ENCODE measurements at places on chromosomes 12 and 14.
A peak's percentile ranks its signal among the peaks of the same experiment; 100 is the strongest.

- no peak for DNase-seq
Observed at GRCh38 chr14:92883066-92883465, 39.9 kb upstream of the CHGA start.

DNA sequence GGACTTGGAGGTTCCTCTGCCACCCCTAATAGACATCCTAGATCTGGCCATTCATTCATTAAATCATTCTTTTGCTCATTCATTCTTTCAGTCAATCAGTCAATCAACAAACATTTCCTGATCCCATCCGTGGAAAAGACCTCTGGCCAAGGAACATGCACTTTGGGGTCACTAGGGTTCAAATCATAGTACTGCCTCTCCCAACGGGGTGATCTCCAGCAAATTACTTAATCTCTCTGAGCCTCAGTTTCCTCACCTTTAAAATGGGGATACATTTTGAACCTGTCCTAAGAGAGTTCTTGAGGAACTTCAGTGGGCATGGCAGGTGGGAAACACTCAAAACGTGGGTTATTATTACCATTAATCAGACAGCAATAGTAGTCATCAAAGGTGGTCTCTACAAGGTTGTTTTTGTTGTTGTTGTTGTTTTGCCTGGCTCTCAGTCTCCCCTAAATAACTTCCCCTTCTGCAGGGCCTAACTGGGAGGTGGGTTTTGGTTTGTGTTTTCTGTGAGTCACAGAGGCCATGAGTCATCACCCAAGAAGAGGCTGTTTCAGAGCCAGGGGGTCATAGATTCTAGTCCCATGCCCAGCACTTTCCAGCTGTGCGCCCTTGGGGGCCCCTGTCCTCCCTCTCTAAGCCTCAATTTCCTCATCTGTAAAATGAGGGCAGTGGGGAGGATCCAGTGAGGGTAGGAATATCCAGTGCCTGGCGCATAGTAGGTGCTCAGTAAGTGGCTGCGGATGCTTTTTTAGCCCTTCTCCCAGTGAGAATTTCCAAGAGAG is 16.9 kb upstream of the FAM222A start:
- DNase-seq, result peak; percentile 34

DNA sequence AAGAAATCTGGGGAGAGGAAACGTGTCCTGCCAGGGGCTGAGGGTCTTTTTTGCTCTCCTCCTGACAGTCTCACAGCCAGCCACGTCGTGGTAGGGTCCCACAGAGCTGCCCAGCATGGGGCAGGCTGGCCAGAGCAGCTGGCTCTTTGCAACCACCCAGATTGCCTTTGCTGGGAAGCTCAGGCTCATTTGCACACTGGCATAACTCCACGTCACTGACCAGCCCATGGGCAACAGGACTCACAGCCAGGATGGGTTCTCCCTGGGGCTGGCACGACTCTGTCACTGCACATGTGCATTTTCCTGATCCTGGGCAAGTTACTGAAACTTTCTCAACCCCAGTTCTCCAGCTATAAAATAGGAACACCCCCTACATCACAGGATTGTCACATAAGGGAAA is 242.2 kb downstream of the DPF3 start:
- no peak for DNase-seq

DNA sequence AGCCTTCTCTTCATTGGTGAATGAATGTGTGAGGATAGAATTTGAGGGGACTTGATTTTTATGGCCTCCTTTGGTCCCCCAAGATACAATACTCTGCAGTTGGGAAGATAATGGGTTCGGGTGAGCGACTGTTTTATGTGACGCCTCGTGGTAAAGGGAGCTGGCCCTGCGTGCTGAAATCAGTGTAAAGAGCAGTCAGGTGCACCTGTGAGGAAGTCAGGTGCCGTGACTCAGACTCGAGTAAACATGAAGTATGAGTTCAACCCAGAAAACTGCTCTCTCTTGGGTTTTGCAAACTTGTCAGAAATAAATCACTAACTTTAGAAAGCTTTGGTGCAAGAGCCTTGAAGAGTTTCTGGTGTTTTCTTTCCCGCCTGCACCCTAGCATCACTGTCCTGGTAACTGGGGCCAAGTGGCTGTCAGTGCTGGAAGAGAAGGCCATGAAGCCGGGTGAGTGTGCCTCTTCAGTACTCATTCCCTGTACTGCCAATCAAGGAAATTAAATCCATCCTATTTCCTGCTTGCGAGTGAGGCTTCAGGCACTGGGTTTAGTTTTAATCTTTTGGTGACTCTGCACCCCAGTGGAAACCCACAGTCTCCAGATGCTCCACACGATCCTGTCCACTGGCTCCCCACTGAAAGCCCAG is 59.2 kb downstream of the AACS start:
- DNase-seq, result no peak

DNA sequence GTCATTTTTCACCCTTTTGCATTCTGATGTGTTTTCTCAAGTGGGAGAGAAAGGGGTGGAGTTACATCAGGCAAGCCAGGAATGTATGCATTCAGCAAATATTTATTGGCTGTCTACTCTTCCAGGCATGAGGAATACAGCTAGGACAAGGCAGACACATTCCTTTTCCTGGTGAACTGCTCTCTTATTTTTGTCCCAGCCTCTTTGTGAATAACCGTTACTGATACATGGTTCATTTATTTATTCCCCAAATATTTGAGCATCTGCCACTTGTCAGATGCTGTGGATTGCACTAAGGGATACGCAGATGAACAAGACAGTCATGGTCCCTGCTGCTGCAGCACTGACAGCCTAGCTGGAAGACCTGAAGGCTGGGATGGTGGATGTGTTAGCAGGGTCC is 6.1 kb downstream of the PELI2 start:
- no peak for DNase-seq

- DNase-seq, result no peak
Observed at GRCh38 chr14:105167303-105168092, 1.1 kb downstream of the JAG2 start.

- DNase-seq, result no peak
Observed at GRCh38 chr12:128932521-128932920, 79.2 kb downstream of the GLT1D1 start.

DNA sequence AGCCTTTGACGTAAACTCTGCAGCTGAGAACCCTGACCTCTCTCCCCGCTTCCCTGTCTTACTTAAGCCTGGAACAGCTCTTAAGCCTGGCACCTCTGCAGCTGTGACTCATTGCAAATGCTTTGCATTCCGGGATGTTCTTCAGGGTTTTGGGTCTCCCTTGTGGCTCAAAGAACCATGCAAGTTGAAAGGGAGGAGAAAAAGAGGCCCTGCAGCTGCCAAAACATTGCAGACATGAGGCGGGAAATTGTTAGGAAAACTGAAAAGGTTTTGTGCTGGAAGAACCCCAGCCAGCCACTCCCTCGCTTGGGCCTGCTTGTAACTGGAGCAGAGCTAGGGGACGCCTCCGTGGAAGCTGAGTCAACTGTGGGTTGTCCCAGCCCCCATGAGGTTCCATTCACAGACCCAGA is 60.2 kb upstream of the FERMT2 start:
- DNase-seq, result peak; percentile 98

- DNase-seq, result peak; percentile 84
Observed at GRCh38 chr14:23154964-23155587, 28.4 kb downstream of the SLC7A8 start.

DNA sequence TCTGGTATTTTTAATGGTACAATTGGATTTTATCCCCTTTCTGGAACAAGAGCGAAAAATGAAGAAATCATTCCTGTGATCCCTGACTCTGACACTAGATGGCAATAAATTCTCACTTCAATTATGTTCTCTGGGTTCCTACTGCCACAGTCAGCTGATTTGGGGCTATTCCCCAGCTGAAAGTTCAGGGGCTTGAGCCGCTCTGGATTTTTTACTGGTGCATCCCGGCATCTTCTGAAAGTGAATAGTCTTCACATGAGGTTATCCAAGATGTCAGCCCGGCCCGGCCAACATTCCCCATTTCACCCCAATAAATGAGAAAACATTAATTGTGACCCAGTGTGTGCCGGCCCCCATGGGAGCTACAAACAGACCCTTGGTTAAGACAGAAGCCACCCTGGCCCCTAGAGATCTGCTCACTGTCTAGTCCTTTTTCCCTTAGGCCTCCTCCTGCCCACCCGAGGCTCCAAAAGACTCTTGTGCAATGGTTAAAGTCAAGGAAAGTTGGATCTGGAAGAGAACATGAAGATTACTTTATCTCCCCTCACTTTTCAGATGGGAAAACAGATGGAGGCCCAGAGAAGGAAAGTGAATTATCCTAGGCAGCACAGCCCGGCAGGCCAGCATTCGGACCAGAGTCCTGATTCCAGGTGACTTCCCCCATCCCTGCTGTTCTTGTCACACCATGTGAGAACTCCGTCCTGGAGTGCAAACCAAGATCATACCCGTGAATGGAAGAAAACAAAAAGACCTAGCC is 20.8 kb downstream of the CKAP4 start:
- peak; percentile 72 for DNase-seq

DNA sequence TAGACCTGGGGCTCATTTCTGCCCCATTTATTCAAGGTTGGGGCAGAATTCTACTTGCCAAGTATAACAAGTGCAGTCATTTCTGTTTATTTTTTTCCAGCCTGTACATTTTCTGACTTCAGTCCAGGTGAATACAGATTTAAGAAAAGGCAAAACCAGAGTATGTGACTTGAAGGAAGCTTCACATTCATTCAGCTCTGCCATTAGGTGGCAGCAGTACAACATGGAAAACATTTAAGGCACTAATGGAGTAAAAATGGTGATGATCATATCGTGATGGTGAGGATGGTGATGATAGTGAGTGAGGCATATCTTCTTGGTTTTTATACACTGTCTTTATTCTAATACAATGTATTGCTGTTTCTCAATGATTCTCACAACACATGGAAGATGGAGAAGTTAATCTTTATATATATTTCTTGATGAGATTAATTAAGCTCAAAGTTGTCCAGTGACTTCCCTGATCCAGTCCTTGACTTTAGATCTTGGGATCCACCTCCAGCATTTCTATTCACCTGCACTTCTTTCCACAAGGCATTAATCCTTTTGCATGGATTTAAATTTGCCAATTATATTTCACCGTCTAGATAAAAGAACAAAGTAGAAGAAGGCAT is 176.7 kb upstream of the SEL1L start:
- DNase-seq, result peak; percentile 36

Measured in choroid plexus epithelial cell (primary cell).